ENCODE measurements at places on chromosomes 12 and 14.

DNA sequence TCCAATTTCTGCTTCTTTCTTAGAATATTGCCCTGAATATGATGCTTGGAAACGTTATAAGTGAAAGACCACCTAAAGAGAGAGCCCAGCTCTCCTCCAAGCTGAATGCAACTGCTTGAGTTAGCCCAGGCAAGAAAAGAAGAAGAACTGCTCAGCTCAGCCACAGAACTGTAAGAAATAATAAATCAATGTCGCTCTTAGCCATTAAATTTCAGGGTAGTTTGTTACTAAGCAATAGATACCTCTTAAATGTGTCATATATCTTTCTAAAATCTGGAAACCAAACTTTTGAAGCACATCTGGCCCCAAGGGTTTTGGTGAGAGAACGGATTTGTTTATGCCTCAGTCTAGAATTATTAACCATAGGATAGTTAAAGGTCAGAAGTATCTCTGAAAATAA is 50.4 kb downstream of the SLC6A15 start:
- no peak for DNase-seq

GRCh38 chr14:24705840-24706239 is 71.8 kb upstream of the GZMB start:
- no peak for DNase-seq

- DNase-seq, result no peak
These were observed 26.5 kb upstream of the CRADD start for GRCh38 chr12:93650626-93651025.

GRCh38 chr14:75113932-75114539 is 12.8 kb downstream of the NEK9 start:
- no peak for DNase-seq

DNA sequence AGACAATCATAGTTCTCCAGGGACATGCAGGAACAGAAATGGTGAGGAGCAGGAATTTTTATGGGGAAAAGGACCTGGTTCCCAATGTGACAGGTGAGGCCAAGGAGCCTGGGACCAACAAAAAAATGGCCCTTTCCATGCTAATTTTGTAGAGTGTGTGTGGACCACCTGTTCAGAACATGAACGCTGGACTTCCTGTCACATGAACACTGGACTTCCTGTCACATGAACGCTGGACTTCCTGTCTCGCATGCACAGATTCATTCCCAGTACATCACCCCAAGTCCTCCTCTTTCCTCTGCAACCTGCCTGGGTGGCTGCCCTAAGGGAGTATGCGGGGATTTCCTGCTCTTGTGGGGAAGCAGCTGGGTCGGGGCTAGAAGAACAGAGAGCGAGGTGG is 10.1 kb downstream of the FGF6 start:
- DNase-seq, result no peak

DNA sequence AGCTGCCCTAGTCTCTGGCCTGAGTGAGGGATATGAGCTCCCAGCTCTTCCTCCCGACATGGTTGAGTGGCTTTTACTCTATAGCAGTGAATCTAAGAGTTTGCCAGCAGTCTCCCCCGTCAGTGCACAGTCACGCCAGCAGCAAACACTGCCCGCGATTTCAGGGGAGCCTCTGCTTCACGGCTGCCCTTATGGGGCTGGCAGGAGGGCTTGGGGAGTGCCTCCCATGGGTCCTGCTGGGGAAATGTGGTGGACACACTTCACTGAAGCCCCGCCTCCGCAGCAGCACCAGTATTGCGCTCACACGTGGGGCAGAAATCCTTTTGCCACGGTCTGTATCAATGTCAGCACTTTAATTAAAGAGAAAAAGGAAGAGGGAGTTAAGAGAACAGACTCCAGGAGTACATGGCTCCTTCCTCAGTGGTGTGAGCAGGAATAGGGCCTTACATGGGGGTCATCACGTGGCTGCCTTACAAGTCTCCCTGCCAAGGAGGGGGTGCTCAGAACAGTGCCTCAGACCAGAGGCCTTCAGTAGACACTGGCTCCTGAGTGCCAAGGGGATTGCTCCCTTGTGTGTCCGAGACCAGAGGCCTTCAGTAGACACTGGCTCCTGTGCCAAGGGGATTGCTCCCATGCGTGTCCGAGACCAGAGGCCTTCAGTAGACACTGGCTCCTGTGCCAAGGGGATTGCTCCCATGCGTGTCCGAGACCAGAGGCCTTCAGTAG is 55.7 kb downstream of the SFSWAP start:
- no peak for DNase-seq

GRCh38 chr12:12744546-12745305 is 27.6 kb downstream of the CDKN1B start:
- DNase-seq, result no peak

DNA sequence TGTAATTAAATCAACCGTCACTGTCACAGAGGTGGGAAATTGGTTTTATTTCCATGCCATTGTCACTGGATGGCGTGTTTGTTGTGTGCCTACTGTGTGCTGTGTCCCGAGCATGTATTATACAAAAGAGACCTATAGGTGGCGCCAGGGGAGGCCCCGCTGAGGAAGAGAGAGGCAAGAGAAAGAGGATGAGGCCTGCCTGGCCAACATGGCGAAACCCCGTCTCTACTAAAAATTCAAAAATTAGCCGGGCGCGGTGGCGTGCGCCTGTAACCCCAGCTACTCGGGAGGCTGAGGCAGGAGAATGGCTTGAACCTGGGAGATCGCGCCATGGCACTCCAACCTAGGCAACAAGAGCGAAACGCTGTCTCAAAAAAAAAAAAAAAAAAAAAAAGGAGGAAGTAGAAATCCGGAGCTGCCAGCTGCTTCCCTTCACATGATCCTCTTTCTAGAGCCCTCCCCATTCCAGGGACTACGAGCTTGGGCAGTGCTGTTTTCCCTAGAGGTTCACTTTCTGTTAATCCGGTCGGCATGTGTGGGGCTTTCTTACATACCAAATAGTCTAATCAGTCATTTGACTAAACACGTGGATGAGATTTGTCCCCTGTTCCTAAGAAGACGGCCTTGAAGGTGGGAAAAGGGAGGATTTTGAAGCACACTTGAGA is 6.4 kb upstream of the CCDC175 start:
- DNase-seq, result no peak
